Peyer's patch (tissue), 4 donors: ENCODE measurements at places on chromosomes 16 and 17. TPM values are rescaled to one million over a fixed set of nuclear protein-coding genes. Genes with fewer than 3 reads are reported as not detected.

DNA sequence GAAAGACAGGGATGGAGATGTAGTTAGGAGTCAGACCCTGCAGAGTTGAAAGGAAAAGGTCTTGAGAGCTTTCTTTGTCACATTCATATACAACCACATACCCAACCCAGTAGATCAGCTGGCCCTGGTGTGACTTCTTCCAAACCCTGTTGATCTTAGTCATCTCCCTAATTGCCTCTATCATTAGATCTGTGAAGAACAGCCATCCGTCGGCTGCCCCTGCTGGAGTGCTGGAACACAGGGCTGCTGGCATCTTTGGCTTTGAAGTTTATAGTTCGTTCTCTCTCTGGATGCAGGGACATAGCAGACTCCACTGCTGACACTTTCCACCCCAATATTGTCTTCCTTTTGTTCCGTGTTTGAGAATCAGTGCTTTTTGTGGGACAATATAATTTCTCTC is 10.4 kb upstream of the SMG8 start:
- no peak overlapping the region for H3K27ac ChIP-seq
- H3K4me3 ChIP-seq = no peak overlapping the region
- no peak for DNase-seq
- H3K36me3 ChIP-seq = no peaks in the 10 kb centered on the region

DNA sequence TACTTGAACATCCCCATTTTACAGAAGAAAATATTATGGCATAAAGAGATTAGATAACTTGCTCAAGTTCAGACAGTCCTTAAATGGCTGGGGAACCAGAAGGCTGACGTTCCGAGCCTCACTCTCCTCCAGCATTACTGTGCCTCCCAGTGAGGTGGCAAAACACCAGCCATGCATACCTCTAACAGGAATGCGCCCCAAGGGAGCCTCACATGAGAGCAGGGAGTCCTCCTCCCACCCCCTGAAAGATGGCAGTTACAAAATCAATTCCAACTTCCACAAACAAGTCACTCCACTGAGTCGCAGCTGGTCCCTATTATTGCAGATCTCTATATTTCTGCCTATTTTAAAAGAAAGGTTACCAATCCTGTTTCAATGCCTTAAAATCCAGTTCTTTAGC is 55.5 kb downstream of the ANKFY1 start:
- H3K36me3 ChIP-seq = no peaks in the 10 kb centered on the region
- no peak for DNase-seq
- H3K27ac ChIP-seq = no peak overlapping the region
- H3K4me3 ChIP-seq = no peak overlapping the region
- H3K27me3 ChIP-seq = no peaks in the 10 kb centered on the region
- no peaks in the 10 kb centered on the region for H3K4me1 ChIP-seq

DNA sequence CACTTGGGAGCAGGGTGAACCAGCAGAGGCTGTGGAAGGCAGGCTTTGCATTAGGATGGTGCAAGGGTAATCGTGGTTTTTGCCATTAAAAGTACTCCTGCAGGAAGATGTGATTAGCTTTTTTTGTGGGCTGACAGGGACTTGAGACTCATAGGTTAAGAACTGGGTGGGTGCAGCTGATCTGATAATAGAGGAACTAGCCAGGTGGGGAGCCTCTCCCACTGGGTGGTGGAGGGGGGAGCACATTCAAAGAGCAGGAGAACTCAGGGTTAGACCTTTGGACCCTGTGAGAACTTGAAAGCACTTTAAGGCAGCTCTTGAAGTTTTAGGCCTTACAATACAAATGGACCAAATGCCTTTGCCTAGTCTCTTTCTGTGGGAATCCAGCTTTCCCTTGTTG is 32.4 kb downstream of the CCL4 start:
- no peak overlapping the region for H3K4me3 ChIP-seq
- H3K27ac ChIP-seq = no peak overlapping the region
- DNase-seq = no peak
- no peaks in the 10 kb centered on the region for H3K36me3 ChIP-seq
- no peaks in the 10 kb centered on the region for H3K4me1 ChIP-seq

GRCh38 chr17:7478276-7479212 is 887 bp downstream of the ZBTB4 start:
- no peaks in the 10 kb centered on the region for H3K36me3 ChIP-seq
- H3K27ac ChIP-seq = peak overlapping the region; percentile 98
- DNase-seq = peak; percentile 76
- peaks cover 6% of the 10 kb centered on the region for H3K4me1 ChIP-seq
- H3K27me3 ChIP-seq = no peaks in the 10 kb centered on the region

DNA sequence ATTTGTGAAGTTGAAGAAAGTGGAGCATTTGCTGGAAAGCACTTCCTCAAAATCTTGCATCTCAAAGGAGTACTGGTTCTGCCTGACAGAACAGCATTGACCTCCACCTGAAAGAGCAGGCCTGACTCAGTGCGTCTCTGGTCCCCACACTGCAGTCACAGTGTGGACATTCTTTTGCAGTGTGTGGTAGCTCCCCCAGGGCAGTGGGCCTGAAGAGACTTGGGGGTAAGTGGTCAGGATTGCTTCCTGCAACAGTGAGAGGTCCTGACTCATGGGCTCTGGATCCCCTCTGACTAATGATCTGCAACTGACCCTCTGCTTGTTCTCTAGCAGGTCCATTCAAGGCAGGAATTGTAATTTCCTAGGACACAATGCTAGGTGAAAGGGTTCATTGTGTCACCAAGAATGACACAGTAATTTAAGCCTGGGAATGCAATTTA is 204.9 kb upstream of the KCNJ16 start:
- no peaks in the 10 kb centered on the region for H3K36me3 ChIP-seq
- no peaks in the 10 kb centered on the region for H3K4me1 ChIP-seq
- H3K27me3 ChIP-seq = no peaks in the 10 kb centered on the region
- no peak overlapping the region for H3K27ac ChIP-seq
- DNase-seq = no peak

DNA sequence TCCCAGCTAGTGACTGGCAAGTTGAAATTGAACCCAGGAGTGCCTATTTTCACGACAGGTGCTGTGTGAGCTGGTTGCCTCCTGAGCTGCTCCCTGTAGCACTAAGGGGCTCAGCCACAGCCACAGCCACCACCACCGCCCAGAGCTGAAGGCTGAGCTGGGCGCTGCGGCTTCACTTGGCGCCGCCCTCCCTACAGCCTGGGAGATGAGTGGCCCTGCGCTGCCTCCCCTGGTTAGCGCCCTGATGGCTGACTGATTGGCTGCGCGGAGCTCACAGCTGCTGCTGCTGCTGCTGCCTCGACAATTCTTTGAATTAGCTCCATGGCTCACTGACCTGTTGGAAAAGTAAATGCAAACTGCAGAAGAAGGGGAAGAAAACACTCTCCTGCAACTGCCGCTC is 91.8 kb upstream of the TMEM132E start:
- no peak for DNase-seq
- no peak overlapping the region for H3K4me3 ChIP-seq
- no peaks in the 10 kb centered on the region for H3K27me3 ChIP-seq
- H3K4me1 ChIP-seq = no peaks in the 10 kb centered on the region

DNA sequence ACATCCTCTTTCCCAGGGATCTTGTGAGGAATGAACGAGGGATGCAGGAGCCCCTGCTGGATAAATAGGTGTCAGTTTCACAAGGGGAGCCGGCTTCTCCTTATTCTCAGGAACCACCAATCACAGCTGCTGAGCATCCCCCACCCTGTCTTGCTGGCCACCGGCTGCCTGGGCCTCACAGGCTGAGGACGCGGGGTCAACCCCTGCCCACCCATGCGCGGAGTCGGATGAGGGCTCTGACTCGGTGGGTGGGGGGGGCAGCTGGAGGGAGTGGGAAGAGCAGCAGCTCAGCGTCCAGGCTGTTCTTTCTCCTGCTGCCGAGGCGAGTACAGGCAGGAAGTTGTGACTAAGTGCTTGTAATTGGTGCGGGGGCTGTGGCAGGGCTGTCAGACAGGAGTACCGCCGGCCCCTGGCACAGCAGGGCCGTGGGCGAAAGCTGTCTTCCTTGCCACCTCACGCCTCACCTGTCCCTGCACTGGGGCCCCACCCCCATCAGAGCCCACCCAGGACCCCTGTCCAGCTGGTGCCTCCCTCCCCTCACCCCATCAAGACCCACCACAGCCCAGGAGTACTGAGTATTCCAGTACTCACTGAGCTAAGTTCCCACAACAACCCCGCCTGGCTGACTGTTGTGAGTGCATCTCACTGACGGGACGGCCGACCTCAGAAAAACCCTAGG is 11.0 kb upstream of the DPEP1 start:
- no peaks in the 10 kb centered on the region for H3K36me3 ChIP-seq
- H3K27me3 ChIP-seq = no peaks in the 10 kb centered on the region
- H3K4me1 ChIP-seq = no peaks in the 10 kb centered on the region

DNA sequence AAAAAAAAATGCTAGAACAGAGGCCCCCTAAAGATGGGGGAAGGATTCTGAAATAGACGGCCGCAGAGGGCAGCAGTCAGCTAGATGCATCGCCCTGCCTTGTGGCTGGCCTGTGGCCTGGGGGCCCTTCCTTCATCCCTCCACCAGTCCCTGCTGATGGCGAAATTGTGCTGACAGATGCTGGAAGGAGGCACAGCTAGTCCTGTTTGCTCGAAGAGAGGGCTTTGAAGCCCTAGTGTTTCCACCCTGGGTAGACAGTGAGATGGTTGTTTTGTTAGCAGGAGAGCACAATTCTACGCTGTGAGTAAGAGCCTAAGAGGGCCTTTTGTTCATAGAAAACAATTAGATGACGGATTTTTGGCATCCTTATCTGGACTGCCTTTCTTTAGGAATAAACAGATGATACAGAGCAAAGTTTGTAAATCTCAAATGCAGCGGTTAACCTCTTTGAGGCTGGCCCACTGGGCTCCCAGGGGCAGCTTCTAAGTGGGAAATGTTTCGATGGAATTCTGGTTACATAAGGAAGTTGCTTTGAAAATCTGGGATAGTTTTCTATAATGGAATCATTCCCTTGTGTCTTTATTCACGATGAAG is 23.0 kb downstream of the VPS35L start:
- H3K27ac ChIP-seq = peak overlapping the region; percentile 42
- H3K4me1 ChIP-seq = no peaks in the 10 kb centered on the region
- H3K27me3 ChIP-seq = no peaks in the 10 kb centered on the region
- DNase-seq = no peak
- no peaks in the 10 kb centered on the region for H3K36me3 ChIP-seq
- H3K4me3 ChIP-seq = no peak overlapping the region

DNA sequence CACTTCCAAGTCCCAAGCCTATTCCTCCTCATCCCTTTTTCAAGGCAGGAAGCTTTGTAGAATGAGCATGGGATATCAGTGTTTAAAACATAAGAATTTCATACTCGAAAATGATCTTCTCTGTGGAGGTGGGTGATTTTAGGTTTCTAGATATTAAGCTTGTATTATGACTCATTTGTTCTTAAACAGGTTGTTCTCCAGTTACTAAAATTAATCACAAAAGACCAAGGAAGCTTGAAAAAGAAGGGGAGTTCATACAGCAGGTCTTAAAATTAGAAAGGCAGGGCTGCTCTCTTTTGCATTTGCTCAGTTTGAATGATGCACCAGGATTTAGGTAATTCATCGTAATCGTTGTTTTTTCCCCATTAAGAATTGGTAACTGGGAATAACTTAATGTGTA is 208.7 kb downstream of the PRKCA start:
- no peaks in the 10 kb centered on the region for H3K4me1 ChIP-seq
- H3K4me3 ChIP-seq = no peak overlapping the region
- no peaks in the 10 kb centered on the region for H3K36me3 ChIP-seq
- no peak for DNase-seq
- H3K27ac ChIP-seq = no peak overlapping the region

DNA sequence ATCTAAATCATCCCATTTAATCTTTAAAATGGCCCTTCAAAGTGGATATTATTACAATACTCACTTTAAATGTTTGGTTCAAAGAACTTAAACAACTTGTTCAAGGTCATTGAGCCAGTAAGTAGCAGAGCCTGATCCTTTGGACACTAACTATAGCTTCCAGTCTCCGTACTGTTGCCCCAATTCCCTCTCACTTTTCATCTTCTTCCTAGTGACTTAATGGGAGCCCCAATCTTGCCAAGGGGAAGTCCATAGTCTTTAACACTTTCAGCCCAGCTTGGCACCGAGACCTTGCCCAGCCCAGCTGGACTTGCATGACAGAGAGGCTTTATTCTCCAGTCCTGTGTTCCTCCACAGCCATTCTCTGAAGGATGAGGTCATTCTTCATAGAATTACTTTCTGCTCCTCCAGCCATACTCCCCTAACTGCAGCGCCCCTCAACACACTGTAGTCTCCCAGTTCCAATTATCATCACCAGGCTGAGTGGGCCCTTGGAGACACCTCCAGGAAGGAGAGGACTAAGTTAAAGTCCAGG is 49.2 kb upstream of the NLK start:
- H3K27me3 ChIP-seq = no peaks in the 10 kb centered on the region
- no peaks in the 10 kb centered on the region for H3K36me3 ChIP-seq
- no peaks in the 10 kb centered on the region for H3K4me1 ChIP-seq
- no peak overlapping the region for H3K27ac ChIP-seq

DNA sequence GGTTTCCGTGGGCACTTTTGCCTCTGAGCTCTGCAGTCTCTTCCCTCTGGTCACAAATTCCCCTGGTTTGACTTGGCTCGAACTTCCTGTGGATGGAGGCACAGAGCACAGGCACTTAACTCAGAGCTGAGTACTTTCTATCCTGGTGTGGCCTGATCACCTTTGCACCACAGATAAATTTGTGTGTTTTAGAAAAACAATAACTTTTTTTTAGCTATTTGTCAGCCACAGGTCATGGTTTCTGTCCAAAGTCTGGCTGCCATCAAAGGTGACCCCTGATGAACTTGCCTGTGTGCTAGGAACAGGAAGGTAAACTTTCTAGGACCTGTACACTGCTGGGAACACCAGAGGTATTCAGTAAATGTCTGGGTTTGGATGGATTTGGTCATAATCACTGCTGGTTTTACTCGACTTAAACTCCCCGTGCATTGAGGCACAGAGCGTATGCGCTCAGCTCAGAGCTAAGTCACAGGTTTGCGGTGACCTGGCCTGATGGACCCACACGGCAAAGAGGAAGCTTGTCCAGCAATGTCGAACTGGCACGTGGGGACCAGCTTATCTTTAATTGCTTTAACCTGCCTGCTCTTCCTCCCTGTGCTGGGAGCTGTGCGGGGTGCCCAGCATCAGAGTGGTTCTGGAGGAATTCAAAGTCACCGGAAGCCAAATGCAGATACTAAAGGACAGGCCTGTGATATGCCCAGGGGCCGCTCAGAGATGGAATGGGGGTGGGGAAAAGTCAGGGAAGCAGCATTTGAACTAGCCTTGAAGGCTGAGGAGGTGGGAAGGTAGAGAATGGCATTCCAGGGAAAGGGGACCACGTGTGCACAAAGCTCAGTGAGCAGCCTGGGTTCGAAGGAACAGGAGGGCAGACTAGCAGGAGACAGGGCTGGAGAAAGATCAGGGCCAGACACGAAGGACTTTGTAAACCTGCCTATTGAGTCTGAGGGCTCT is 12.9 kb downstream of the SLC13A5 start:
- no peaks in the 10 kb centered on the region for H3K4me1 ChIP-seq
- H3K27ac ChIP-seq = no peak overlapping the region
- no peak overlapping the region for H3K4me3 ChIP-seq
- no peaks in the 10 kb centered on the region for H3K36me3 ChIP-seq
- H3K27me3 ChIP-seq = no peaks in the 10 kb centered on the region

Gene SEPTIN1
- total RNA-seq = 65.2 TPM

Gene AOC2
- not detected for total RNA-seq

Gene IL21R
- 4.1 TPM for total RNA-seq
